T-helper 2 cell (primary cell): ENCODE measurements at places on chromosomes 2 and 18.

- DNase-seq: no peak
These were observed 155.6 kb downstream of the CYP26B1 start for GRCh38 chr2:71992036-71992435.

- DNase-seq: no peak
These were observed 20.9 kb downstream of the NEB start for GRCh38 chr2:151713291-151713903.

GRCh38 chr2:218980735-218981389 is 4.1 kb downstream of the FEV start:
- no peak for DNase-seq

DNA sequence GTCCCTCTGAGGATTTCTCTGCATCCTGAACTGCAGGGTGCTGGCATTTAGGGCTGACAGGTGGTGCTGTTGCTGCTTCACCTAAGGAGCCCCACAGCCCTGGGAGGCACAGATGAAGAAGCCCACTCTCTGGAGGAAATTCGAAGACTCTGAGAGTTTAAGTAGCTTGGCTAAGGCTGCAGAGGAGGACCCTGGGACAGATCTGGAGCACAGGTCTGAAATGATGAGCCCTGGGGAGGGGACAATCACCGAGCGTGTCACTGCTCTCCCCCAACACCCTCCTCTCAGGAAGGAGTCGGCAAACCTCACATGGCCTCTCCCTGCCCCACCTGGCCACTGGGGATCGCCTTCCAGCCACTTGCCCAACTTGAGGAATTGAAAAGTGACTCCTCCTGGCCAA is 18.6 kb downstream of the CYP27C1 start:
- DNase-seq: no peak

DNA sequence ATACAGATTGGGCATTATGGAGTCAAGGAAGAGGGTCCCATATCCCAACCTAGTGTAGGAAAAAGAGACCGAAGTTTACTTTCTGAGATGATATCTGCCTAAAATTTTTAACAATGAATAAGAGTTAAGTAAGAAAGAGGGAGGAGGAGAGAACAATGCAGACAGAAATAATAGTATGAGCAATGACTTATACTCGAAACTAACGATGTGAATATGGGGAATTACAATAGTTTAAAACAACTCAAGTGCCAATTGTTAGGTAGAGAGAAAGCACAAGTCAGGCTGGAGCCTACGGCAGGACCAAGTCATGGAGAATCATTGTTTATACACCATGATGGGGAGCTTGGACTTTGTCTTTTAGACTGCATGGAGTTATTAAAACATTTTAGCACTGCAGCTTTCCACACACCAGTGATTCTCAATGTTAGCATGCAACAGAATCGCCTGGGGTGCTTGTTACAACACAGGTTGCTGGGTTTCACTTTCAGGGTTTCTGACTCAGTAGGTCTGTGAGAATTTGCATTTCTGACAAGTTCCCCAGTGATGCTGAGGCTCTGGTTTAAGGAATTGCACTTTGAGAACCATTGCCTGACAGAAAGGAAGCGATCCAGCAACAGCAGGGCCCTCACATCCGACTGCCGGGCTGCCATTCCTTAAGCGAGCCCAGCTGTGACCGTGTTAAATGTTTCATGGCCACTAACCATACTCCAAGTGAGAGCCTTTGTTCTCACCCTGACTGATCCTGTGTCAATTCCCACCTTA is 511.2 kb downstream of the DCDC2C start:
- no peak for DNase-seq

DNA sequence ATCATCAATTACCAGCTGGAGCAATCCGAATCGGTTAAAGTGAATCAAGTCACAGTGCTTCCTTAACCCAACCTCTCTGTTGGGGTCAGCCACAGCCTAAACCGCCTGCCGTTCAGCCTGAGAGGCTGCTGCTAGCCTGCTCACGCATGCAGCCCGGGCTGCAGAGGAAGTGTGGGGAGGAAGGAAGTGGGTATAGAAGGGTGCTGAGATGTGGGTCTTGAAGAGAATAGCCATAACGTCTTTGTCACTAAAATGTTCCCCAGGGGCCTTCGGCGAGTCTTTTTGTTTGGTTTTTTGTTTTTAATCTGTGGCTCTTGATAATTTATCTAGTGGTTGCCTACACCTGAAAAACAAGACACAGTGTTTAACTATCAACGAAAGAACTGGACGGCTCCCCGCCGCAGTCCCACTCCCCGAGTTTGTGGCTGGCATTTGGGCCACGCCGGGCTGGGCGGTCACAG is 496 bp upstream of the ITGA4 start:
- DNase-seq: peak; percentile 47

- no peak for DNase-seq
These were observed 22.8 kb downstream of the CRACDL start for GRCh38 chr2:98912957-98913915.

GRCh38 chr2:223306371-223306770 is 254.4 kb downstream of the KCNE4 start:
- no peak for DNase-seq

DNA sequence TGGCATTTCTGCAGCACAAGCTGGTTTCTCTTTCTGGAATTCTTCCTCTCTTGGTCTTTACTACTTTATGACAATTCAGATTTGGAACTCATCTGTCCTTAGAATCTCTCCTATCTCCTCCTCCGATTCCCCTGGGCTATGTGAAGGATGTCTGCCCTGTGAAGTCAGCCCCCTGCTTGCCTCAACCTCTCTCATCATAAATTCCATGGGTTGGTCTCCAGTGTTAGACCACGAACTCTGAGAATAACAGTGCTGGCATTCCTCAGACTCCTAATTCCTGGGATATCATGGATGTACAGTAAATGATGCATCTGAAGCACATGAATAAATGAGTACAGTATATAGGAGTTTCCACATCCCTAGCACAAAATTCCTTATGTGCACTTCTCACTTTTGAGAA is 21.0 kb upstream of the CYRIA start:
- DNase-seq: no peak

GRCh38 chr2:28311660-28312249 is 80.9 kb upstream of the FOSL2 start:
- no peak for DNase-seq

GRCh38 chr2:144495227-144496091 is 24.5 kb downstream of the ZEB2 start:
- DNase-seq: no peak

GRCh38 chr2:208511573-208511972 is 105.0 kb downstream of the PTH2R start:
- DNase-seq: no peak

DNA sequence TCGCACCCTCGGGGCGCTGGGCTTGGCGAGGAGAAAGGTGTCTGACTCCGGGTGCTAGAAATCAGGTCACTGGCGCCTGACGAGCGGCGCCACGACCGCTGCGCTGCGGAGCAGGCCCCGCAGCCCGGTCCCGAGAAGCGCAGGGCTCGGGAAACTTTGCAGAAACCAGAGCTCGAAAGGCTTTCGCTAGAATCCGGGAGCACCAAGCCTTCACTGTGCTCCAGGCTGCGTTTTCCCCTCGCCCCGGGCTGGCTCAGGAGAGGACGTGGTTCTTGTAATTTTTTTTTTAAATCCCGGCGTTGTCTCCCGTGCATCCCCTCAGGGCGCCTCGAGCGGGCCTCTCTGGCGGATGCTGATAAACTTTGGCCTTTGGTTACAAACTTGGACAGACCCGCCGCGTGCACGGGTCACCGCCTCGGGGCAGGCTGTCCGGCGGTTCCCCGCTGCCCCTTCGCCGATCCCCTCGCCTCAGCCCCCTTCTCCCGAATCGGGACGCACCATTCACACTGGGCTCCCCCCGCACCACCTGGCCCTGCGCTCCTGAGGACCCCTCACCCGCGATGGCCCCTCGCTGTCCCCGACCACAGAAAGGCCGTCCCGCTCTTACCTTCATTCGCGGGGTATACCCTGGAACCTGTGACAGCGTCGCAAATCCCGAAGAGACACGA is 419 bp downstream of the EPHA4 start:
- DNase-seq: no peak

GRCh38 chr2:18926631-18927524 is 337.5 kb upstream of the NT5C1B start:
- DNase-seq: no peak

DNA sequence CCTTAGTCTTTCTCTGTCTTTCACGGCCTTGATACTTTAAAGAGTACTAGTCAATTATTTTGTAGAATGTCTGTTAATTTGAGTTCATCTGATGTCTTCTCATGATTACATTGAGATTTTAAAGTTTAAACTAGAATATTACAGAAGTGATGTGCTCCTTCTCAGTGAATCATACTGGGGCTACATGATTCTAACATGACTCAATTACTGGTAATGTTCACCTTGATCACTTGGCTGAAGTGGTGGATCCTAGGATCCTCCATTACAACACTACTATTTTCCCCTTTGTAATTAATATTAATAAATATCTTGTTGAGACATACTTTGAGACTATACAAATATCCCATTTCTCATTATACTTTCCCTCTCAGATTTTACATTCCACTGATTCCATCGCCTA is 148.5 kb downstream of the CAMKMT start:
- no peak for DNase-seq

DNA sequence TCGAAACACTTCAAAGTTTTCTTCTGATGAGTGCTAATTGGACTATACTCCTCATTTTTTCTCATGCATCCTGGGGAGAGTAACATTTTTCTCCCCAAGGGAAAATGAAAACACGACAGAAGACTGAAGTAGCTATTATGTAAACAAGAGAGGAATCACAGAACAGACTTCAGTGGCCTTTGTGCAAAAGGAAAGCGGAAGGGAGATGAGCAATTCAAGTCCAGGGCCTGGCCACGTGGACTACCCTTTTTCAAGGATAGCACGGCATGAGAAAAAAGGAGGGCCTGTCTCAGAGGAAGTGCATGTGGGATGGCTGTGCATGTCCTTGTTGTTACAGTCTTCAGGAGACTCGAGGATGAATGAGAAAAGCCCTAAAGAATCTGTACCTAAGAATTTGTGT is 43.8 kb upstream of the KCNE4 start:
- no peak for DNase-seq

DNA sequence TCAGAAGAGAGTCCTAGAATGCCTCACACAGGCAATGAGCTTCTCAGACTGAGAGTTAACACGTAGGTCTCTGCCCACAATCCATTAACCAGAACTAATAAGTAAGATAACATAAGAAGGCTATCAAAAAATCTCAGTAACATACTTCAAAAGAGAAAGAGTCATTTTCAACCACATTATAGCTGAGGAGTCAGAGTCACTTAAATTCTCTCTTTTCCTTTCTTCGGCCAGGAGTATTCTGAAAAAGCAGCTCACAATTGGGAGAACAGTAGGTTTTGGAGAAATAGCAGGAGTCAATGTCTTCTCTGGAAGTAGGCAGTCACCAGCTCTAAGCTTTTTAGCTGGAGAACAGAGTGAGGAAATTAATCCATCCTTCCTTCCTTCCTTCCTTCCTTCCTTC is 1364.4 kb upstream of the NXPH2 start:
- no peak for DNase-seq

GRCh38 chr18:40832362-40832761 is 1122.7 kb upstream of the PIK3C3 start:
- no peak for DNase-seq

DNA sequence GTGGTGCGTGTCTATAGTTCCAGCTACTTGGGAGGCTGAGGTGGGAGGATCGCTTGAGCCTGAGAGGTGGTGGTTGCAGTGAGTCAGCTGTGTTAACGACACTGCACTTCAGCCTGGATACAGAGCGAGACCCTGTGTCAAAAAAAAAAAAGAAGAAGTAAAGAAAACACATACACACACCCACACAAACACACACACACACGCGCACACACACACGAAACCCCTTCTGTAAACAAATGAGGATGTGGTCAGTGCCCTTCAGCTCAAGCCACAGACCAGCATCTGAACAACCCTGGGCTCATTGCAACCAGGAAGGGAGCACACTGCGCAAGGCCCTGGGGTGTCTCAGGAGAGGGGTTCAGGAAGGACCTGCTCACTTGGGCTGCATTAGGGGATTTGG is 47.9 kb upstream of the KCNF1 start:
- DNase-seq: no peak

GRCh38 chr2:144510294-144510991 is 9.5 kb downstream of the ZEB2 start:
- DNase-seq: no peak

DNA sequence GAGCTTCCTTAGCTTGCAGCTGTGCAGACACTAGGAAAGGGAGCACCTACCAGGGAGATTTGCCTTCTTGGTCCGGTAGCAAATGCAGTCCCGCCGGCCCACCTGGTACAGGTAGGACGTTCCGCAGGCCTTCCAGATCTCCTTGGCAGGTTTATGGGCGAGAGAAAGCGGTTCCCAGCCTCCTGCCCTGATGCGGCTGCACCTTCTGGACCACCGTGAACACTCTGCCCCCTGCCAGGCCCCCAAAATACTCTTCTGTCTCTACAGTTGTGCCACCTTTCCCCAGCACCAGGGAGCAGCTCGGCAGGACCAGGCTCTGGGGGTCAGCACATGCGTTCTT is 67.4 kb downstream of the HNRNPLL start:
- DNase-seq: no peak

GRCh38 chr2:199457147-199458008 is at the start of gene SATB2:
TSS of gene SATB2 (minus strand) at chr2:199457939. CDS start at chr2:199456037, 1,902 bp downstream.
- DNase-seq: no peak

GRCh38 chr18:54263904-54264336 is 5.4 kb upstream of the POLI start:
- DNase-seq: peak; percentile 92

DNA sequence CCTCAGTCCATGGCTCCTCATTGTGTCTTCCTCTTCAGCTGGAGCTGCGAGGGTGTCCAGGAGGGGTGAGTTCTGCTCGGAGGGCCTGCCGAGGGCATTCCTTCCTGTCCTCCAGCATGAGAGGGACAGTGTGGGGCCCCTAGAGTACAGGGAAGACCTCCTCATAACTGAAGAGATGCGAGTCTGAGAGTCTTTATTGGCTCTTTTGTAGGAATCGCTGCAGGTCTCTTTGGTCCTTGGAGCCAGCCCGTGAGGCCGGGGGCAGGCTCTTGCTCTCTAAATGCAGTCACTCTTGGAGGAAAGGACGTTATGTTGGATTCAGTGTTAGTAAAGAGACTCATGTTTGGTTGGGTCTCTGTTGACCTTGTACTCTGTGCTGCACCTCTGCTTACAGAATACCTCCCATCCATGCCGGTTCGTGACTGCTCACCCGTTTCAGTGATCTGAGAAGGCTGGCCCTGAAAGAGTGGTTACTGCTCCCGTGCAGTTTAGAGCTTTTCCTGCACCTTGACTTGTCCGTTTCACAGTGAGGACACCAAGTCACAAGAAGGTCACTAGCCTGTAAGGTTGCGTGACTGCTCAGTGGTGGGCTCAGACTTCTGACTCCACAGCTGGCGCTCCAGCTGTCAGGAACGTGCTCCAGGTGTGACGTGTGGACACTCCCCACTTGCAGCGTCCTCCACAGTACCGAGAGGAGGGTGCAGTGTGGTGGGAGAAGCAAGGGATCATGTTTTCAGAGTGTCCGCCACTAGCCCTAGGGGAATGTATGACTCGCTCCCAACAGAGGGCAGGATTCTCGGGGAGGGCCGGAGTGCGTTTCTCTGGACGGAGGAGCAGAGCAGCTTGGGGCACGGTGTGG is 7.8 kb downstream of the ATG4B start:
- DNase-seq: no peak

- no peak for DNase-seq
These were observed 79.6 kb downstream of the MIB1 start for GRCh38 chr18:21820033-21820810.
